Sciatic nerve (tissue), 2 donors: ENCODE measurements at places on chromosomes 13 and 19. TPM values are rescaled to one million over a fixed set of nuclear protein-coding genes. Genes with fewer than 3 reads are reported as not detected.

DNA sequence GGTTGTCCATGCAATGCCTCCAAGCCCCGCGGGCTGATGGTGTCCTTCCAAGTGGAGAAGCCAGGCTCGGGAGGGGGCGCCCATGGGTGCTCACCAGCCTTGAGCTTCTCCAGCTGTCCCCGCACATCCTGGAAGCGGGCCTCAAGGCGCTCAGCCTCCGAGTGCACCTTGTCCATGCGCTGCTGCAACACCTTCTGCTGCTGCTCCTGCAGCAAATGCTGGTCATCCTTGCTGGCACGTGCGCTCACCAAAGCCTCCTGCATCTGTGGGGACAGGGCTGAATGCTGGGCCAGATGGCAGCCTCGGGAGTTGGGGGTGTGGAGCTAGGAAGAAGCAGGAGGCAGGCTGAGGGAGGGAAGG lies 22.8 kb upstream of the EMP3 start:
- no peak for DNase-seq

DNA sequence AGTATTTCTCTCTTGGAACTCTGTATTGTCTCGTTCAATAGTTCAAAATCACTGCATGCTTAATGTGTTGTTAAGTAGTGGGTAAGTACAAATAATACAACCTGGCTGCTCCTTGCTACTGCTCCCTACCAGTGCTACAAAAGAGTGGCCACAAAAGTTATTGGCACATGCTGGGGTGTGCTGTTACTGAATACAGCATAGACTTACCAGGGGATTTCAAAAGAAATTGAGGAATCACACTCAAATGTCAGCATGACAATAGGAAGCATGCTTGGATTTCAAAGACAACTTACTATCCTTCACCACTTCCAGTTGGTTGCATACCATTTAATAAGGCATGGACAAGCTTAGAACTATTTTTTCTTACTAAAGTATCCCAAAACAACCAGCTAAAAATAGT lies 1041.3 kb upstream of the SPRY2 start:
- no peak for DNase-seq

C19orf38 gene
- 2.7 TPM for total RNA-seq

NCR1 gene
- total RNA-seq = 0.45 TPM

- peak; percentile 85 for DNase-seq
Measured at GRCh38 chr19:17579661-17580244, 24.3 kb downstream of the COLGALT1 start.

CPT1C gene
- 5.9 TPM for total RNA-seq

DIRAS1 gene
- 0.45 TPM for total RNA-seq

WASF3 gene
- total RNA-seq = 33.3 TPM

C19orf33 gene
- total RNA-seq = 25.8 TPM

DNA sequence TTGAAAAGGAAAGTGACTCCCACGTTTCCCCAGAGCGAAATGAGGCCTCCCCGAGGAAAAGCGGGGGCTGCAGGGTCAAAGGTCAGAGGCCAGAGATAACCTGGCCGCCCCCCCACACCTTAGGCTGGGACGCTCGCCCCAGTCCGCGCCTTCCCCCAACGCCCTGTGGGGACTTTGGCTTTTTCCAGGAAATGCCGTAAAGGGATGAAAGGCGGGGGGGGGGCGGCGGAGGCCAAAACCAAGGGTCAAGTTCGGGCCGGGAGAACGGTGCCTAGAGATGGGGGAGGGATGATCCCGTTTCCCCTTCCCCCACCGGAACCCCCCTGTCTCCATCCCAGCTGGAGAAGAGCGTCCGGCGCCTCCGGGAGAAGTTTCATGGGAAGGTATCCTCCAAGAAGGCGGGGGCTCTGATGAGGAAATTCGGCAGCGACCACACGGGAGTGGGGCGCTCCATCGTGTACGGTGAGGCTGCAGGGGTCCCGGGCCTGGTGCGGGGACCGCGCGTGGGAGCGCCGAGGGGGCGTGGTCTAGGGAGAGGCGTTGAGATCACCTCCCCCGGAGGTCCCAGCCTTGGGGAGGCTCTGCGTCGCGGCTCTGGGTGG lies 575 bp downstream of the SHFL start:
- DNase-seq = peak; percentile 77

GRCh38 chr19:33998302-33998701 lies 174.0 kb upstream of the LSM14A start:
- DNase-seq = no peak

WDFY2 gene
- 22.1 TPM for total RNA-seq

GRCh38 chr13:22227895-22228294 lies 557.0 kb downstream of the FGF9 start:
- no peak for DNase-seq

GPR18 gene
- not detected for total RNA-seq

- no peak for DNase-seq
Measured at GRCh38 chr13:97615266-97615665, 181.3 kb downstream of the RAP2A start.

GRCh38 chr19:13051557-13052165 lies 51.0 kb downstream of the LYL1 start:
- DNase-seq = peak; percentile 85

DNA sequence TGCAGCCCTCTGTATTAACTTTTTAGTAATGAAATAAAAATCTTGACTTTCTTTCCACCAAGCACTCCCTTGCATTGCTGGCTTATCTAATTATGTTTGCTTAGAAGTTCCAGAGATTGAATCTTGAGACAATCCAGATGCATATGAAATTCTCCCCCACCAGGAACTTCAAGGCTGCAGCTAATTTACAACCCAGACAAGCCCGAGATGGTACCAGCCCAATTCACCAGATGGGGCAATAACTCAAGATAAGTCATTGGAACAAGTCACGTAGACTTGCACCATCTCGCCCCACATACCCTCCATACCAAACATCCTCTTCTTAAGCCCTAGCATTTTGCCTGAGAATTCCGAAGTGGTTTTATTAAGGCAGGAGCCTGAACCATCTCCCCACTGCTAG lies 29.0 kb downstream of the UTP14C start:
- no peak for DNase-seq

GRCh38 chr13:113656831-113657671 lies 947 bp downstream of the ATP4B start:
- peak; percentile 46 for DNase-seq

GRCh38 chr19:2969104-2969504 lies 8.3 kb upstream of the TLE6 start:
- DNase-seq = no peak

DNA sequence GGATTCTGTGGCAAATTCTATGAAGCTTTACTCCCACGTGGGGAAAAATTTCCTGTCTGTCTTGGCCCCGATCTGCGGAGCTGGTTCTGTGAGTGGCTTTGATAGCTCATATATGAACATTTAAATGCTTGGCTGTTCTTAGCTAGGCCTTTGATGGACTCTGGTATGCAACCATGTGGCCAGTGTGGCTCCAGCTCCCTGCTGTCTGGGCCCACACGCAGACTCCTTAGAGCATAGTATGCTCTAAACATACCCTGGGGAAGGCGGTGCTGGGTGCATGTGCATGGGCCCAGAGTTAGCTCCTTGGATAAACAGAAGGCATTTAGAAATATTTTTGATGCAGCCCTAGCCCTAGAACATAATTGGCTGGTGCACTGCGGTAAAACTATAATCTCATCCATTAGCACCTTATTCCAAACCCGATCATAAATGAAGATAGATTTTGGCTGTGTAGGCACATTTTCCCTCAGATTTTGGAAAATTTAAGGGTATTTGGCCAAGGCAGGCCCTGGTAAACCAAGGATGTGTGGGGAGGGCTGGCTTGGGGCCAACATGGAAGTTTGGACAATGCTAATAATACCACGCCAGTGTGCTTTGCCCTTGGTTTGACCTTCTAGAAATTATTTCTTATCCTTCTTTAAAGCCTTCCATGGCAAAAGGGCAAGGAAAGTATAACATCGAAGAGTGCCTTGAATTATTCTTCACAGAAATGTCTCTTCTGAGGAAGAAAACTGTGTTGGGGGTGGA lies 153.5 kb downstream of the LMO7 start:
- no peak for DNase-seq

SLC7A1 gene
- total RNA-seq = 34.6 TPM

FCAR gene
- 5.2 TPM for total RNA-seq

KRTDAP gene
- total RNA-seq = not detected

CEACAM3 gene
- total RNA-seq = 3.3 TPM

KLK15 gene
- total RNA-seq = not detected

GJB6 gene
- not detected for total RNA-seq

DNA sequence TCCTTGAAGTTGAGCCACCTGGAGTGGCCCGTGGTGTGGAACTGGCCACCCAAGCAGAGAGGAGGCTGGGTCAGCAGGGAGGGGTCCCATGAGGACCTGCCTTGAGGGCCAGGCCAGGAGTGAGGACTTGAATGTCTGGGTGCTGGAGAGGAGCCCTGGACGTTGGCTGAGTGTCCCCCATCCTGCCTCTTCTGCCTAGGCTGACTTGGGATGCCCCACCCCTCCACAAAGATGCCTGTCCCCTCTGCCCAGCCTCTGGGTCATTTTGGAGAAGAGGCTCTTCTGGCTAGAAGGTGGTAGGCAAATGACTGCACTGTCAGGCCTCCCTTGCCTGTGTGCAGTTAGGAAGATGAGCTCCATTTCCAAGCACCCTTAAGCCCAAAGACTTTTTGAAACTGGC lies 1.7 kb downstream of the SSBP4 start:
- DNase-seq = peak; percentile 60

TRIM28 gene
- 168 TPM for total RNA-seq

UBL5 gene
- 206 TPM for total RNA-seq

DNA sequence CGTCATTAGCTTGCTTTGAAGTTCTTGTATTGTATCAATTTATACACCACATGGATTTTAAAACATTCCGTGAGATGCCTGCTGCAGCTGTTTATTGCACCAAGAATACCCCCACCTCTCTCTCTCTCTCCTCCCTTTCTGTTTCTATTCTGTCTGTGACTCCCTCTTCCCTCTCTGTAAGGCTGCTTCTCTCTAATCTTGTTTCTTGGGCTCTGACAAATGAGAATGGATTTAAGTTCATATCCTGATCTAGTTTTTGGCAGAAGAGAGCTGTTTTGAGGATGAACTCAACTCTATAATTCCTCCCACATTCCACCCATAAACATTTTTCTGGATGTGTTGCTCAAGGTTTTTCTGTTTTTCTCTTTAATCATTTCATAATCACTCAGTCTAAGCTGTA lies 144.3 kb upstream of the FRY start:
- DNase-seq = no peak

GRCh38 chr13:45472171-45472705 lies 7.5 kb downstream of the COG3 start:
- DNase-seq = no peak

GRCh38 chr13:95462801-95463200 lies 89.7 kb upstream of the CLDN10 start:
- DNase-seq = no peak

GZMM gene
- 1.4 TPM for total RNA-seq

ZNF560 gene
- total RNA-seq = not detected

DNA sequence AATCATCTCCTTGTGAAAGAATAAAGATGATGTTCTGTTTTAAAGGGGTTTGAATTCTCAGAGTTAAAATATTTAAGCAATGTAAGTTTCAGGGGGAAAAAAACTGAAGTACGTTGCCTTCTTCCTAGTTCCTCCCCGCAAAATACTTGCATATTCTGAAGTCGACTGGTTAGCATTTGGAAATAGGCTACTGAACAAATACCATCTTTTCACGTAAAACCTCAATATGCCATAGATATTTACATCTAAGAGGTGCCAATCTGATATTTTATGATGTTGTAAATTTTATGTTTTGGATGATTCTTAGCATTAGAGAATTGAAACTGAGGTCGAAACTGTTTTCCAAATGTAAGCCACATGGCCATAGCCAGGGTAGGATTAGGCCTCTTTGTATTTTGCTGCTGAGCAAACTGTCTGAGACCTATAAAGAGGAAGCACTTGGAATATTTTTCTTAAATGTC lies 138.3 kb downstream of the FLT1 start:
- no peak for DNase-seq

IRGC gene
- total RNA-seq = not detected

GRCh38 chr13:71117920-71118319 lies 749.1 kb downstream of the DACH1 start:
- no peak for DNase-seq

- no peak for DNase-seq
Measured at GRCh38 chr13:24273926-24274325, 35.5 kb upstream of the C1QTNF9 start.

NCAN gene
- not detected for total RNA-seq

GRCh38 chr19:18737954-18738351 lies 53.2 kb downstream of the COMP start:
- no peak for DNase-seq

DNA sequence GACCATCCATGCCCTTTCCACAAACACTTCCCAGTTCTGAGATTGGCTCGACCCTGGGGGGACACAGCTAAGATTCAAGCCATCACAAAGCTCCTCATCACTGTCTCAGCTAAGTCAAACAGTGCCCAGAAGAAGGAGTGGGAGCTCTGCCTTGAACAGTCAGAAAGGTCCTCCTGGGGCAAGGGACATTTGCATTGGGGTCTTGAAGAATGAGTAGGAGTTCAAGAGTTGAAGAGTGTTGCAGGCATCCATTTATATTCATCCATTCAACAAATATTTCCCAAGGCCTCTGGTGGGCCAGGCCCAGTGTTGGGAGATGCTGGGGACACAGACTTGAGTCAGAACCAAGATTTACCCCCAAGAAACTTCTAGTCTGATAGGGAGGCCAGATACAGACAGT lies 6.5 kb downstream of the IGLON5 start:
- DNase-seq = no peak

DNA sequence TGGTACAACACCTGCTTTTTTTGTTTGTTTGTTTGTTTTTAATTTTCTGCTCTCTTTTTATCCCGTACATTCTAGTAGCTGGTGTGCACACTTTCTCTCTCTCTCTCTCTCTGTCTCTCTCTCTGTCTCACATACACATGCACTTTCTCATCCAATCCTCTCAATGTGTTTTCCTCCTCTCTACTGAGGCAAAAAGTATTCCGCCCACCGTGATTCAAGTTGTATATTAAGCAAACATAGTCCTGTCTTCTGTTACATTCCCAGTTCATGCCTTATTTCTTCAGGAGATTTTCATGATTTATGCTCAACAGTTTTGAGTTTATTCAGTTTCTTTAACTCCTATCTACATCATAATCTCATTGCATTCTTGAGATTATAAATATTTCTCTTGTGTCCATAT lies 38.2 kb upstream of the SCEL start:
- DNase-seq = no peak

GRCh38 chr13:89554801-89555200 lies 1792.7 kb upstream of the MIR17HG start:
- DNase-seq = no peak

DCT gene
- total RNA-seq = 0.94 TPM

DNA sequence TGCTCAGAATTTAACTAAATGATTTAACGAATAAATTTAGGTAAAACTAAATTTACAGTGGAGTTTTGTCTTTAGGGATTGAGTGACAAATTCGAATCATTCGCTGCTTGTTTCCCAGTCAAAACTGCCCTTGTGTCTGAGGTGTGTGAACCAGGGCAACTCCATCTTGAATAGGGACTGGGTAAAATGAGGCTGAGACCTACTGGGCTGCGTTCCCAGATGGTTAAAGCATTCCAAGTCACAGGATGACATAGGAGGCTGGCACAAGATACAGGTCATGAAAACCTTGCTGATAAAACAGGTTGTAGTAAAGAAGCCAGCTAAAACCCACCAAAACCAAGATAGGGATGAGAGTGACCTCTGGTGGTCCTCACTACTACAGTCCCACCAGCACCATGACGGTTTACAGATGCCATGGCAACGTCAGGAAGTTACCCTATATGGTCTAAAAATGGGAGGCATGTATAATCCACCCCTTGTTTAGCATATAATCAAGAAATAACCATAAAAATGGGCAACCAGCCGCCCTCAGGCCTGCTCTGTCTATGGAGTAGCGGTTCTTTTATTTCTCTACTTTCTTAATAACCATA lies 10.2 kb upstream of the ANKRD10 start:
- DNase-seq = no peak
